Stimulated activated CD8-positive, alpha-beta memory T cell treated with anti-CD3 and anti-CD28 coated beads, Interleukin-15, amount 100 ng/mL, for 4 hours (primary cell): ENCODE measurements at places on chromosomes 3 and 15.

GRCh38 chr3:98761643-98762229 lies 1.4 kb upstream of the ST3GAL6 start:
- no peak for DNase-seq

DNA sequence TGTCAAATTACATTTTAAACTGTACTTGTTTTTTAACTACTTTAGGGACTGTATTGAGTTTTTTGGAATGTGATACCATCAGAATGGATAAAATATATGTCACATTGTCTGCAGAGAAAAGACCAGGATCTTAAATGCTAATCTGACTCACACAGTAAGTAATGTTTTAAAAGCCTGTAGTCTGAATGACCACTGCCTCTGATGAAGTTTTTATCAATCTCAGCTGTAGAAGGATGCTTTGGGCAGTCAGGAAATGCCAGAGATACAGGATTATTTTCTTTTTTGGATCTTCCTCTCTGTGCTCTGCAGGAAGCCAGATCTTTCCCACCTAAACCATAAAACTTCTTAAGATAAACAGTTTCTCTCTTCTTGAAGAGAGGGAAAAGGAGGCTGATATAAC lies 73.1 kb upstream of the PRTG start:
- DNase-seq, result no peak

DNA sequence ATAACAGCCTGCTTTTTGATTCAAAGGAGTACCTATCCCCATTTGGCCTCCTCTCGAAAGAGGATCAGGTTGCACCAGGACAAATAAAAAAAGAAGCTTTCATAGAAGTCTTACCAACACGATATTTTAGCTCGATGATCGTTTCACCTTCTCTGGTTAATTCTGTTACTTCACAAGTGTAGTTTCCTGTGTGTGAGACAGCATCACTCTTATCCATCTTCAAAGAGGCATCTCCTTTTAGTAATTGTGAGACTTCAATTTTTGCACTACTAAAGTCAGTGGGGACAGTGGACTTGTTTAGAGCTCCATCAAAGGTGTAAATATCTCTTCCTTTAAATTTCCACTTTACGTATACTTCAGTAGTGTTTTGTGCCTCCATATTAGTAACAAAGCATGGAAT lies 11.0 kb downstream of the CD47 start:
- DNase-seq, result no peak

- no peak for DNase-seq
These were observed 111.0 kb downstream of the MINAR1 start for GRCh38 chr15:79543097-79543496.

- DNase-seq, result no peak
These were observed 199.1 kb downstream of the UBE3A start for GRCh38 chr15:25239471-25240345.

GRCh38 chr3:132550579-132551305 lies 46.3 kb upstream of the ACKR4 start:
- no peak for DNase-seq

GRCh38 chr3:8875836-8876235 lies 87.4 kb downstream of the RAD18 start:
- no peak for DNase-seq

- DNase-seq, result no peak
These were observed 148.7 kb upstream of the POU1F1 start for GRCh38 chr3:87425056-87425455.

- DNase-seq, result no peak
These were observed 123.6 kb upstream of the DPH6 start for GRCh38 chr15:35669432-35670045.

DNA sequence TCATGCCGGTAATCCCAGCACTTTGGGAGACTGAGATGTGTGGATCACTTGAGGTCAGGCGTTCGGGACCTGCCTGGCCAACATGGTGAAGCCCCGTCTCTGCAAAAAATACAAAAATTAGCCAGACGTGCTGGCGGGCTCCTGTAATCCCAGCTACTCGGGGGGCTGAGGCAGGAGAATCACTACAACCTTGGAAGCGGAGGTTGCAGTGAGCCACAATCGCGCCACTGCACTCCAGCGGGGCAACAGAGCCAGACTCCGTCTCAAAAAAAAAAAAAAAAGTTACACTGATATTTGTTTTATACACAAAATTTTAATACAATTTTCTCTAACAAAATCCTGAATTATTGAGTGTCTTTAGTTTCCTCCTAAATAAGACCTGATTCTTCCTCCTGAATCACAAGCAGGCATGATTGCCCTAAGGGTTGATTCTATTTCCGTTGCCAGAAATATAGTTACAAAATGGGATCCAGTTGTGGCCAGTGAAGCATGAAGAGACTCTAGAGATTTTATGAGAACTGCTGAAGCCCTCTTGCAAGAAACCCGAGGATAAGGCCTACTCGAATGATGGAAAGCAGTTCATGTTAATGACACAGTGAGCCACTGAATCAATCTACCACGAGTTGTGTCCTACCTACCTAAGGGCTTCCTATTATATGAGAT lies 9.6 kb upstream of the SMARCC1 start:
- no peak for DNase-seq
